ENCODE measurements at places on chromosomes 12 and 14. TPM values are rescaled to one million over a fixed set of nuclear protein-coding genes. Genes with fewer than 3 reads are reported as not detected.

Gene TPPP2
- total RNA-seq, result not detected

Gene RTL1
- not detected for total RNA-seq

Gene SLC17A8
- not detected for total RNA-seq

Gene AKAP5
- 1.4 TPM for total RNA-seq

Gene GNB3
- total RNA-seq, result 0.88 TPM

Gene P2RX2
- not detected for total RNA-seq

Gene HSP90AA1
- 357 TPM for total RNA-seq

Gene ACOT6
- total RNA-seq, result not detected

Gene CIROP
- total RNA-seq, result not detected

Gene ACVRL1
- total RNA-seq, result 90.9 TPM

Gene LRP1-AS
- not detected for total RNA-seq

Gene BRMS1L
- 5.7 TPM for total RNA-seq

Gene MBIP
- 13.4 TPM for total RNA-seq

Gene MDGA2
- total RNA-seq, result not detected

Gene C14orf132
- 9.5 TPM for total RNA-seq

Gene PRB2
- not detected for total RNA-seq

Gene SMCO3
- 0.75 TPM for total RNA-seq

Gene SLC10A1
- total RNA-seq, result not detected

Gene RAB15
- 1.2 TPM for total RNA-seq

Gene CDCA4
- total RNA-seq, result 6.1 TPM

Gene RNASE13
- total RNA-seq, result not detected

Gene DAO
- not detected for total RNA-seq

Gene ARPC3
- total RNA-seq, result 304 TPM

Gene TAS2R20
- 6.2 TPM for total RNA-seq

Gene NGB
- not detected for total RNA-seq

Gene PMCH
- total RNA-seq, result not detected

Gene HPD
- 0.34 TPM for total RNA-seq

Gene KLHL33
- 1.1 TPM for total RNA-seq

Gene CCDC38
- total RNA-seq, result not detected

Gene TEAD4
- 13.4 TPM for total RNA-seq

Gene EML1
- total RNA-seq, result 21.8 TPM

Gene CLEC12A
- 2.4 TPM for total RNA-seq

Gene TAS2R30
- 5.1 TPM for total RNA-seq

Gene ARHGAP9
- 25.8 TPM for total RNA-seq

Gene PTPRR
- total RNA-seq, result 1.5 TPM

Gene ABHD4
- total RNA-seq, result 38.2 TPM

Gene RBP5
- total RNA-seq, result not detected

Gene DDX23
- 41.5 TPM for total RNA-seq

Gene BHLHE41
- 9.2 TPM for total RNA-seq

Gene CLEC4A
- total RNA-seq, result 4.3 TPM

Gene GLS2
- 1.8 TPM for total RNA-seq

Gene CLEC2A
- total RNA-seq, result not detected

Gene CACNA2D4
- 3.3 TPM for total RNA-seq

Gene B4GALNT3
- total RNA-seq, result 0.17 TPM

Gene POLE2
- total RNA-seq, result 2.0 TPM

Gene PLEKHH1
- total RNA-seq, result 7.9 TPM

Gene HOXC4
- total RNA-seq, result 2.6 TPM

Gene CEP290
- total RNA-seq, result 24.0 TPM

Gene CYP27B1
- 0.17 TPM for total RNA-seq

Gene UBE2N
- 20.7 TPM for total RNA-seq

Gene FAIM2
- total RNA-seq, result not detected

Gene USP44
- 2.3 TPM for total RNA-seq

Measured in subcutaneous adipose tissue (tissue), 4 donors.